ENCODE measurements at places on chromosomes 5 and 9.

- DNase-seq: no peak
These were observed 37.3 kb downstream of the STK10 start for GRCh38 chr5:172150514-172151425.

DNA sequence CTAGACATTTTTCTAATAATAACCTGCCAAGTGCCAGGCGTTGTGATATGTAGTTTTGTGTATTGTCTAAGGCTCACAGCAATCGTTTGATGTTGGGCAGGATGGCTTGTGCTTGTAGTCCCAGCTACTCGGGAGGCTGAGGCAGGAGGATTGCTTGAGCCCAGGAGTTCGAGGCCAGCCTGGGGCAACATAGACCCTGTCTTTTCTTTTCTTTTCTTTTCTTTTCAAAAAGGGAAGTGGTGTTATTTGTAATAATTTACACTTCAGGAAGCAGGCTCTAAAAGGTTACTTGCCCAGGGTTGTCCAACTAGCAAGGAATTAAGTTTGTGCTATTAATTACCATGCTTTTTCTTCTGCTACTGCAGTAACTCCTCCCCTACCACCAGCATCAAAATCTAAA lies 3.2 kb downstream of the ZNF131 start:
- DNase-seq: no peak

GRCh38 chr9:18398038-18398437 lies 75.9 kb upstream of the ADAMTSL1 start:
- no peak for DNase-seq

GRCh38 chr5:174381241-174381640 lies 335.7 kb downstream of the NSG2 start:
- no peak for DNase-seq

DNA sequence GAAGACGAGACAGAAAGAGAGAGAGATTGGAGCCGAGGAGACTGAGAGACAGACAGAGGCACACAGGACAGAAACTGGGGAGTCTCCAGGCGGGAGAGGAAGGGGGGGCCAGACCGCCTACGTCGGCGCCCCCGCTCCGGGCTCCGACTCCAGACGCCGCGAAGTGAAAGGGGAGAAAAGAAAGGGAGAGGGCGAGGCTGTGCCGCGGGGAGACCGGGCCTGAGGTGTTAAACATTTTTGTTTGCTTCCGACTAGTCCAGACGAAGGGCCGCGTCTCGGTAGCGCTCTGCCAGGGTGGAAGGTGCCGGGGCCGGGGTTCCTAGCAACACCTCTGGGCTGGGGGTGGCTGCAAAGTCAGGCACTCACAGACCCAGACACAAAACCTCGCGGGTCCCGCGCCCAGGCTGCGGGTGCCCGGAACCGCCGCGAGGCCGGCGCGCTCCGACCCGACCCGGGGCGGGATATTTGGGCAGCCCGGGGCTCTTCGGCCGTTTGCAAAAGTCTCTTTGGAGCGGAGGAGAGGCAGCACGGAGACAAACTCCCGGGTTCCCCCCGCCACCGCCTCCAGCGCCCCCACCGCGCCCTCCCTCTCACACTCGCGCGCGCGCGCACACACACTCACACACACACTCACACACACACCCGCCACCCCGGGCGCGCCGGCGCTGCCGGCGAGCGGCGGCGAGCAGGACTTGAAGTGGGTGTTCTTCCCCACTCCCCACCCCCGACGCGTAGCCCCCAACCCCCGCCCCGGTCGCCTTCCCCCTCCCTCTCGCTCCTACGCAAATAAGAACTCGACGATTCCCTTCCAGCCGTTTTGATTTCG lies 626 bp upstream of the FST start:
- DNase-seq: peak; percentile 81

- no peak for DNase-seq
These were observed 27.1 kb downstream of the RUFY1 start for GRCh38 chr5:179577286-179577960.

DNA sequence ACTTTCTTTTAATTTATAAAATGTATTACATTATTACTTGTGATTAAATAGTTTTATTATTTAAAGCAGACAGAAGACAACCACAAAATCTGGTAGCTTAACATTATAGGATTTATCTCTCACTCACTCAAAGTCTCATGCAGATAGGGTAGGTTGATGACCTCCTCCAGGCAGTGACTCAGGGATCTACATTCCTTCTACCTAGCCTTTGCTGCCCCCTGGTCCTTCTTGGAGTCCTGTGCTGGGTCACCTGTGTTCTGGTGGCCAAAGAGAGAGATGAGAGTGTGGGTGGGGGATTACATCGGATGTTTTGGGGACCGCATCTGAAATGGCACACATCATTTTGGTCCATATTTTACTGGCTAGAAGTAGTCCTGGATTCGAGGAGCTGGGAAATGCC lies 95.7 kb upstream of the CTSL start:
- DNase-seq: no peak

GRCh38 chr5:143889986-143890385 lies 78.0 kb downstream of the HMHB1 start:
- DNase-seq: peak; percentile 19

- DNase-seq: no peak
These were observed 33.9 kb downstream of the HACD4 start for GRCh38 chr9:20997503-20998076.

DNA sequence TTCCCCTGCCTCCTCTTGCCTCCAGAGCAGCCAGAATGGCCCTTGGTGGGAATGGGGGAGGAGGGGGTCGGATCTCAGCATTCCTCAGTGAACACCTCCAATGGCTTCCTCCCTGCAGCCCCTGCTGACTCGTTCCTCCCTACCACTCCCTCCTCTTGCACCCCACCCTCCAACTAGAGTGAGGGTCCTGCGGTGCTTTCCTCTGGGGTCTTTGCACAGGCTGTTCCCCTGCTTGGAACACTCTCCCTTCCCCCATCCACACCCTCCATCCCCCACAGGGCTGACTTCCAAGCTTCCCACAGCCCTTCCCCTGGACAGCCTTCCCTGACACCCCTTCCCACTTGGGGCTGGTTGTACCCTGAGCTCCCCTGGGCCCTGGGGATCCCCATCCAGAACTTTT lies 70.4 kb upstream of the NEK6 start:
- no peak for DNase-seq

DNA sequence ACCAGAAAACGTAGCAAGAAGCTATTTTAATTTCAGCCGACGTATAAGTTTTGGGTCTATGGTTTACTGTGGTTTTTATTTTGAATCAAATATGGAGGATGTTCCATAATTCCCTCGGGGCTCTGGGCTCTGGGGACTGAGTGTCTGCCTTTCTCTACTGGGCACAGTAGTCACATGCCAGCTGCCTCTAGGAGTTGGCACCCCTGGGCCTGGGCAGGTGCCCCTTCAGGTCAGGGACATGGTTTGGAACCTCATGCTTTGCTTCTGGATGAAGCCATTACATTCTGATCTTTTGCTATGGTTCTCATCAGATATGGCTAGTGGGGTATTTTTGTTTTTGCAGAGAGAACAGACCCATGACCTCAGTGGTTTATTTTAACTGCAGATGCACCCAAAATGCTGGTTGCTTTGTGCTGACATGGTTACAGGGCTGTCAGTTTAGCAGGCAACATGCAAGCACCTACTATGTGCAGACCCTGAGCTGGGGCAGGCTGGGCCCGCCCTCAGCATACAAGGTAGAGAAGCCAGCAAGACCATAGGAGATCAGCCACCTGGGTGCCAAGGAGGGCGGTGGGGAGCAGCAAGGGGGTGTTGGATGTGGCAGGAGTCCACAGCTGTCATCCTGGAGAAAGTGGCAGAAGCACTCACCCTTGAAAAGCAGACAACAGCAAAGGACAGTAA lies 54.5 kb upstream of the PSD2 start:
- no peak for DNase-seq

DNA sequence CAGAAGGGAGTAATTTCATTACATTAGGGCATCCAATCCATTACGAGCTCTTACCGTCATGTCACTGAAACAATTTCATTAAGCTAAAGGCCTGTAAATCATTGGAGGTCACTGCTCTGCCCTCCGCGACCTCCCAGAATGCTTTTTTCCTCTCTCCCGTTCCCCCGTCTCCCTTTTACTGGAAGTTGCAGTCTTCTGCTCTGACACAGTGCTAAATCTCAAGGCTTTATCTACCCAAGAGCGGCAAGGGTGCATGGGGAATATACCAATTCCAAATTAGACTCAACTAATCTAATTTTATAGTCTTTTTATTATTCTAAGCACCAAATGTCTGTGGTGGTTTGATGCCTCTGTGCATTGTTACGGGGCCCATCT lies 265.7 kb upstream of the PANK3 start:
- no peak for DNase-seq

DNA sequence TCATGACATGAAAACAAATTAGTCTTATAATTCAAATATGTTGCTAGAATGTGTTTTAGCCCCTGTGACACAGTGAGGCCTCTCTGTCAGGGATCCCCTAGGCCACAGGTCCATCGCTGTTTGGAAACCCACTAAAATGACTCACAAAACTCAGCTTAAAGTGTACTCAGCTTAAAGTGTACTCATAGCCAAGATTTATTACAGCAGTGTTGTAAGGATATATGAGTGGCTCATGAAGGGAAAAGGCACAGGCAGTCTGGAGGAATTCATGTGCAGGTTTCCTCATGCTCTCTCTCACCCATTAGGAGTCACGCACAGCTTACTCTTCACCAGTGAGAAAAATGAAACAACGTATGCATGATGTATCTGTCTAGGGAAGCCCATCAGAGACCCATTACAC lies 24.4 kb upstream of the TGFBI start:
- DNase-seq: no peak

GRCh38 chr9:78694974-78695373 lies 398.0 kb downstream of the PSAT1 start:
- no peak for DNase-seq

GRCh38 chr9:35001285-35001677 lies 11.7 kb downstream of the DNAJB5 start:
- DNase-seq: no peak

DNA sequence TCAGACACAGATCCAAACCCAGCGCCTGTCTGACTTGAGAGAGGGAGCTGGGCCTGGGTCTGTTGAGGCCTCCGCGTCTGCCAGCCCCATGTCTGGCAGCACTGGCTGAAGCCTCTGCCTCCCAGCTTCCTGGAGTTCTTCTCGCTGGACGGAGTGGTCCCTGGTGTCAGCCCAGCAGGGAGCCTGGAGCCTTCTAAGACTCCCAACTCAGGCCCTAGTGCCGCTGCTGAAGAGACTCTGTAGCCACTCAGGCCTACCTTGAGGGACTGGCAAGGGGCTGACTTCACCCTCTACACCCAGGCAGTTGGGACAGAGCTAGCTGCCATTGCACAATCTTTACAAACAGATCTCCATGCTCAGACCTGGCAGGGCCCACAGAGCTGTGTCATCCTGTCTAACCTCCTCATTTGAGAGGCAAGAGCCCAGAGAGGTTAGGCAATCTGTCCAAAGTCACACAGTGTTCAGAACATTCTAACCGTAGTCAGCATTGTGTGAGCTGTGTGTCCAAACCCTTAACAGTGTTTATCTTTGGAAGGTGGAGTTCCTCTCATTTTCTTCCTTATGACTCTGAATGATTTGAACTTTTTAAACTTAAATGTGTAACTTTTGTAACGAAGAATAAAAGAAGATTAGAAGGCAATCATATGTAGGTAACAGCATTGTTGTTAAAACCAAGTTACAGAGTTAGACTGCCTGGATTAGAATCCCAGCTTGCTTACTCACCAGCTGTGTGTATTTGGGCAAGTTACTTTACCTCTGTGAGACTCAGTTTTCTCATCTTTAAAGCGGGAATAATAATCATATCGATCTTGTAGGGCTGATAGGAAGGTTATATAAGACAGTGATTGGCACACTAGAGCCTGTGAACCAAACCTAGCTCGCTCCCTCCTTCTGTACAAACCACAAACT lies 4.6 kb upstream of the DUSP1 start:
- peak; percentile 98 for DNase-seq

GRCh38 chr9:89489548-89490530 lies 8.1 kb downstream of the SEMA4D start:
- no peak for DNase-seq

DNA sequence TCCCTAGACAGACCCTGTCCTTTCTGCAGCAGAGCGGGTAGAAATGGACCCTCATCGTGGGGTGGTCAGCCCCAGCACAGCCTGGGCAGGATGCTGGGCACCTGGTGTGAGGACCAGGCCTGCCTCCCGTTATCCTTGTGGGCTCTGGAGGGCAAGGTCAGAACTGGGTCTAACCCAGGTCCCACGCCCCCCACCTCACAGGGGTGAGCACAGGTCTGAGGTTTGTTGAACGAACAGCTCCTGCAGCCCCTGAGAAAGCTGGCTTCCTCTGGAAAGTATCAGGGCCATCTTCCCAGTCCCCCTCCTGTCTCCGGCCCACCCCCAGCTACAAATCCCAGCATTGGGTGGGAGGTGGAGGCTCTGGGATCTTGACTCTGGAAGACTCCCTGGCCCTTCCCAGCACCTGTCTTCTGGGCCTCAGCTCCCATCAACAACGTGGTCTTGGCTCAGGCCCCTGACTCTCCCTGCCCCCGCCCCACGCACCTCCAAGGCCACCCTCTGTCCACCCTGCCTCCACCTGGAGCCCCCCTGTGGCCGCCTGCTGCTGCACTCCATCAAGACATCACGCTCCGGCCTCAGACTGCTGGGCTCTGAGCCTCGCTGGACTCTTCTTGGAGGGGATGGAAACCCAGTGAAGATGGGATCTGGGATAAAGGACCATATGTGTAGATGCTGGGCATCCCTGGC lies 30.1 kb upstream of the CNOT6 start:
- no peak for DNase-seq

- DNase-seq: peak; percentile 54
These were observed 518 bp downstream of the UBE2B start for GRCh38 chr5:134371834-134372340.

GRCh38 chr5:1285141-1285540 lies 9.7 kb downstream of the TERT start:
- no peak for DNase-seq

DNA sequence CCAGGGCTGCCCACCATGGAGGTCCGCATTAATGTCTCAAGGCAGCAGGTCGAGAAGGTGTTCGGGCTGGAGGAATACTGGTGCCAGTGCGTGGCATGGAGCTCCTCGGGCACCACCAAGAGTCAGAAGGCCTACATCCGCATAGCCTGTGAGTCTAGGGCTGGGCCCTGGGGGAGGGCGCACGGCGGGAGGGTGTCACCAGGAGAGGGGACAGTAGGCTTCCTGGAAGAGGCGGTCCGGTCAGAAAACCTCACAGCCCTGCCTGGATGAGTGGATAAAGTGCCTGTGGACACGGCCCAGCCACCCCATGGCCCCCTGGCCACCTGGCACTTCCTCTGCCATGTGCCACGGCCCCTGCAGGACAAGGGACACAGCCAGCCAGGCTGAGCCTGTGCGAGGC lies 31.0 kb downstream of the HK3 start:
- DNase-seq: no peak
